ENCODE measurements at places on chromosomes 11 and 22.

GRCh38 chr11:131840545-131840944 lies 470.1 kb downstream of the NTM start:
- no peak for DNase-seq

- no peak for DNase-seq
Observed at GRCh38 chr11:76291576-76292526, 85.5 kb upstream of the WNT11 start.

DNA sequence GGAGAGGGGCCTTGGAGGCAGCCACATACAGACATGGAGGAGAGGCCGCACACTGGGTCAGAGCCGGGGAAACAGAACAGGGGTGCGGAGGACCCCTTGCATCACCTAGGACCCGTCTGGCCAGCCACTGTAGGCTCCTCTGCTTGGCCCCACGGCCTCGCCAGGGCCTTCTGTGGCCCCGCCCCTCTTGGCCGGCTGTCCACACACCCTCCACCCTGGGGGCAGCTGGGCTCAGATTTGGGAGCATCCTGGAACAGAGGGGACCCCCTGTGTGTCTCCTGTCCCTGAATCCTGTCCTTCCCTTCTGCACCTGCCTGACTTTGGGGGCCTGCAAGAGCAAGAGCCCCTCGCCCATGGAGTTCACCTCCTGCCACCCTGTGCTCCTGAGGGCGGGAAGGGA lies 7.9 kb upstream of the TH start:
- no peak for DNase-seq

- DNase-seq = no peak
Observed at GRCh38 chr11:57316017-57316416, 8.7 kb downstream of the TNKS1BP1 start.

DNA sequence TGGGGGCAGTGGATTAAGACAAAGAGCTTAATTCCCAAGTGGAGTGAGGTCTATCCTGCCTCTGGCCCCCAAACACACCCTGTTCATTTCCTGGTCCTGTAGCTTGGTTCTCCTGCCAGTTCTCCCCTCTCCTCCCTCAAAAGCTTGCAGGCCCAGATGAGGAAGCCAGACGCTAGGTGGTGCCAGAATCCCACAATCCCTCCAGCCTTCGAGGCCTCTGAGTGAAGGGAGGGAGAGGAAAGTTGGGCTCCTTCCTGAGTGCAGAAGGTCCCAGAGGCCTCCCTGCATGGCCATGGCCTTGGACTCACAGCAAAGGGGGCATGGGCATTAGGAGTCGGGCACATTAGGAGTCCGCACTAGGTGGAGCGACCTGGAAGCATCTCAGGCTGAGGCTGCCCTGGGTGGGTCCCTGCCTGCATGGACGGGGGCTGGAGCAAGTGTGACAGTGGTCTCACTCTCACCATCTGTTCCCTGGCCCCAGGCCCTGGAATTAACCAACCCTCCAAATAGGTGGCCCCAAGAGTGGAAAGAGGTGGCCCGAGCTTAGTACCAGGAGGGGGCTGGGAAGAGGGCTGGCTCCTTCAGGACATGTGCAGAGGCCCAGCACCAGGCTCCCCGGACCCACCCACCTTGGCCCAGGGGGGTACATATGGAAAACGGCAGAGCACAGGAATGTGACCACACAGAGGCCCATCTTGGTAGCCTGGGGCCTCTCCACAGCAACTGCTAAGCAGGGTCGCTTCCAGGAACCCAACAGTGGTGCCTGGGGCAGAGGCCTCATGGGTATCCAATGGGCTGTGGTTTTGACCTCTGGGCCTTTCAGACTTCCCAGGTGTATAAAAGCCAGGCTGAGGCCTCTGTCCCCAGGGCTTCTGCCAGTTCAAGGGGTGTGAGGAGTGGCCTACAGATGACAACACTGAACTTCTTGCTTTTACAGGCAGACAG lies 5.2 kb downstream of the FXYD2 start:
- peak; percentile 85 for DNase-seq

GRCh38 chr22:42132457-42132856 lies 1.8 kb upstream of the CYP2D6 start:
- no peak for DNase-seq

GRCh38 chr11:24132471-24132870 lies 364.4 kb upstream of the LUZP2 start:
- no peak for DNase-seq

DNA sequence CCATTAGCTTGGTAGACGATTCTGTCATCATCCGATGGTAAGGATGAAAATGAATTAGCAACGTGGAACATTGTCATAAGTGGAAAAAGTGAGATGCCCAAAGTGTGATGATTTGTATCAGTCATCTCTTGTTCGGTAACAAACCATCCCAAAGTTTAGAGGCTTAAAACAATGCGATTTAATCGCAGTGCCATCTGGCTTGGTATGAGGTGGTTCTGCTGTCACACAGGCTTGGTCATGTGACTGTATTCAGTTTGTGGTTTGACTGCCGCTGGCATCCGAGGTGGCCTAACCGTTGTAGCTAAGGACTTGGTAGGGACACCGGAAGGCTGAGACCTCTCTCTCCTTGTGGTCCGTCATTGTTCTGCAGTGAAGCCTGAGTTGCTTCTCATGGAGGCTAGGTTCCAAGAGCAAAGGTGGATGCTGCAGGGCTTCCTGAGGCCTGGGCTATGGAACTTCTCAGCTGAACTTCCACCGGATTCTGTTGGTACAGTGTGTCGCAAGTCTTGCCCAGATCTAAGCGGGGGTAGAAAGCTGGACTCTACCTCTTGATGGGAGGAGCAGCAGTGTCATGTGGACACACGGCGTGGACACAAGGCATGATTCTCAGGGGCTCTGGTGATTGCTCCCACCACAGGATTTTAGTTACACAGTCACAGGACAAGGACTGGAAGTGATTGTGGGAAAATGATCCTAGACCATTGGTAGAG lies 36.3 kb downstream of the BCR start:
- DNase-seq = no peak

GRCh38 chr11:487571-488021 lies 19.4 kb downstream of the RNH1 start:
- no peak for DNase-seq

GRCh38 chr22:42562684-42563083 lies 8.9 kb downstream of the SERHL2 start:
- DNase-seq = no peak

DNA sequence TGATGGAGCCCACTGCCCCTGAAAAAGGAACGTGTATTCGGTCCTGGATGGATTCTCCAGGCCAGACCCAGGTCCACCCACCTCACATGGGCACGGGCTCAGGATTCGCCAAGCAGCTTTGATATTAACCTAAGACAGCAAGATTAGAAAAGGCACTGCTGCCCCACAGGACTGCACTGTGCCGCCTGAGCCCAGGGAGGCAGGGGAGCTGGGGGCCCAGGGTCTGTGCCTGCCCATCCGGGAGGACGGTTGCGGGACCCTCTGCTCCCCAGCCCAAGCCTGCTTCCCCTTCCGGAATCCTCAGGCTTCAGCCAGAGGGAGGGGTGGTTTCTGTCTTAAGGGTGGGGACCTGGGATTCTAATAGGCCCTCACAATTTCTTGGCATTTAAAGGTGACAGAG lies 13.5 kb upstream of the VSIG10L2 start:
- no peak for DNase-seq

DNA sequence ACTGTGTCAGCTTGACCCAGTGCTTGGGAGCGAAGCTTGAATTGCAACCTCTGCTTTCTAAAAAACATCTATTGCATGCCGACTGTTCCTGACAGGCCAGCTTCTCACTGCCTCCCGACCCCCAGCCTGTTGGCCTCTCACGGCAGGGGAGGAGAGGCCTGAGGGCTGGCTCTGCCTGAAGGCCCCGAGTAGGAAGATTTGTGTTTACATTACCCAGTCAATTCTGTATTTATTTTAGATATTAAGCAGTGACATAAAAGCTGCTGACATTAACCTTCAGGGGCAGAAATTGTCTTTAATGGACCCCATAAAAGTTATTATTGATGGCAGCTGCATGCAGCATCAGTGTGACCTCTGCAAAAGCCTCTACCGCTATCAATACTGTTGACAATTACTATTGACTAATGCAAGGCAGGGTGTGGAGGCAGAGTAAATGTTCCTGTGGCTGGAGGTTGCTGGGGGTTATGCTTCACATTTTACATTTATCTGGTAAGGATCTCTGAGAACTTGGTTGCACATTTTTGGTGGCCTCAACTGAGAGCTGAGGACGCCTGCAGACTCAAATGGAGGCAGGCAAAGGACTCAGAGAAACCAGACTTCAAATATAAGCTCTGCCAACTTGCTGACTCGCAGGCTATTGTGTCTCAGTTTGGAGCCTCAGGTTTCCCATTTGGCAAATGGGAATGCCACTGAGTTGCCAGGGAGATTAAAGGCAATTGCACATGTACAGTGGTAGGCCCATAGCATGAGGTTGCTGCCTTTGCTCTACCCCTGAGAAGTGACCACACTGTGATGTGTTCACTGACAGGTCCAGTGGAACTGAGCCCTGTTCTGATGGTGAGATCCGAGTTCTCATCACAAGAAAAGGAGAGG lies 380.5 kb downstream of the TENM4 start:
- DNase-seq = no peak

DNA sequence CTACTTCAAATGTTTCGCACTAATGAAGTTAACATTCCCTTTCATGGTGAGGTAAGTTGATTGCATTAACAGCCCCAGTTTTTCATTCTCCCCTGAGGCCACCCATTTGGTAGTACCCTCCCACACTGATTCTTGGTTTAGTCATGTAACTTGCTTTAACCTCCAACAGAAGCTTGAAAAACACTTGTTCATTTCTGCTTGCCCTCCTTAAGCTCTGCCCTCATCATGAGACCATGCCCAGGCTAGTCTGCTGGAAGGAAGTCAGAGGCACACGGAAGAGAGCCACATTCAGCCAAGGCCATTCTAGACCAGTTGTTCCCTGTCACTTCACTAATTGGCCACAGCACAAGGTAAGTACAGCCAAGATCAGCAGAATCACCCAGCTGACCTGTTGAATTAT lies 50.7 kb upstream of the CD44 start:
- DNase-seq = no peak

DNA sequence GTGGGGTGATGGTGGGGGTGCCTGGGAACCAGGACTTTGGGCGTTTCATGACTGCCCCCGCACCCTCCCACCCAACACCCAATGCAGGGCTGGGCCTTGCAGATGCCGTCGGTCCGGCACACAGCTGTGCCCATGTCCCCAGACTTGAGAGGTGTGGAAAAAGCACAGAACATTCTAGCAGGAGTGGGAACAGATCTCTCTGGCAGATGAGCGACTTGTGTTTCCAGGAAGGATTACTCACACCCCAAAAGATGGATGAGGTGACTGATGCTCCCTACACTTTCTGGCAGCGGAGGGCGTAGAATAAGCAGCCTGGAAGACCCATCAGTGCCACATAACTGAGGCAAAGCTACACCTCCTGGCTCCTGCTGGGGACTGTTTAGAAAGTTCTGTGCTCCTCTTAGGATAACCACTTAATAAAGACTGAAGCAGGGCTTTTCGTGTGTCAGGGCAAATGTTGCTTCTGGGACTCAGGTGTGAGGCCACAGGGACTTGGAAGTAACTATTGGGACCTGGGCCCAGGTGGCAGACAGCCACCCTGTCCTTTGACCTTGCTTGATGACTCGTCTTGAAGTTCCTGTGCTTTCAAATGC lies 24.2 kb downstream of the FBLN1 start:
- no peak for DNase-seq

DNA sequence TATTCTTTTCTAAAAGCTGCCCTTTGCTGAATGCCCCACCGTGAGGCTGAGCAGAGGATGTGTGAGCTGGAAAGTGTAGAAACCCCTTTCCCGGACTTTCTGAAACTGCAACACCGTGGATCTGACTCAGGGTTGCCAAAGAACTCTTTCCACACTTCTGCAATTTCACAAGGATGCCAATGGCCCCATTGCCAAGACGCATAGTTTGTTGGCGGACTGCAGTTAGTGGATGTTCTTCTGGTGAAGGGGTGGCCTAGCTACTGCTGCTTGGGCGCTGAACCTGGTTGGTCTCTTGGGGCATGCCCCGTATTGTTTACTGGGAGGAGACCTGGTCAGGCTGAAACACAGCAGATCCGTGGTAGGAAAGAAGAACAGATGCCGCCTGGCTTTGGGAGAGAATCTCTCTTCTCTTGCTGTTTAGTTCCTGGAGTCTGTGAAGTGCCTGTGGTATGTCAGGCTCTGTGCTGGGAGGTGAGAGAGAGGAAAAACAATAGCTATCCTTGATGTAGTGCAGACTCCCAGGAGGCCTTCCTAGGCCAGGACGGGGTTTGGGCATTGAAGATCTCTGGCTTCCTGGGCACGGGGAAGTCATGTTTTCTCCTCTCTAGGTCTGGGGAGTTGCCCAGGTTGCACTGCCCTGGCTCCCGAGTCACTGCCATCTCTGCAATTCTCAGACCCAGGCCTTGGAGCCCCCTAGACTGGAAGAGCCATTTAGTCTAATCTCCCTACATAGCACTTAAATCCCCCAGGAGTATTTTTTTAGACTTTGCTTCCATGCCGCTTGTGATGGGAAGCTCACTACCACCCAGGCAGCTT lies 26.9 kb downstream of the CD82 start:
- no peak for DNase-seq

DNA sequence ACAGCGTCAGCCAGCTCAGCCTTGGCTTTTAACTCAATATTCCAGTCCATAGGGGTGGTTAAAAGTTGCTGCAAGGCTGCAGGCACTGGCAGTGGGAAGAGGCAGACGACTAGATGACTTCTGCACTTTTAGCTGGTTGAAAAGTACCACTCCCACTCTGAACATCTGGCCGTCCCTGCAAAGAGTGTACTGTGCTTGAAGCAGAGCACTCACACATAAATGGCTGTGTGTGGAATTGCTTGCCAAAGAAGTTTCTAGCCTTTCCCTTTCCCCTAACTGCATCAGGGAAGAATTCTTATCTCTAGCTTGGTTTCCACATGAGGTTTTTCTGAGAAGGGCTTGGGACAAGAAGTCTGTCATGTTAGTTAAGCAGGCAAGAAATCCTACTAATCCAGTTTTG lies 5.1 kb upstream of the PHLDB1 start:
- no peak for DNase-seq

DNA sequence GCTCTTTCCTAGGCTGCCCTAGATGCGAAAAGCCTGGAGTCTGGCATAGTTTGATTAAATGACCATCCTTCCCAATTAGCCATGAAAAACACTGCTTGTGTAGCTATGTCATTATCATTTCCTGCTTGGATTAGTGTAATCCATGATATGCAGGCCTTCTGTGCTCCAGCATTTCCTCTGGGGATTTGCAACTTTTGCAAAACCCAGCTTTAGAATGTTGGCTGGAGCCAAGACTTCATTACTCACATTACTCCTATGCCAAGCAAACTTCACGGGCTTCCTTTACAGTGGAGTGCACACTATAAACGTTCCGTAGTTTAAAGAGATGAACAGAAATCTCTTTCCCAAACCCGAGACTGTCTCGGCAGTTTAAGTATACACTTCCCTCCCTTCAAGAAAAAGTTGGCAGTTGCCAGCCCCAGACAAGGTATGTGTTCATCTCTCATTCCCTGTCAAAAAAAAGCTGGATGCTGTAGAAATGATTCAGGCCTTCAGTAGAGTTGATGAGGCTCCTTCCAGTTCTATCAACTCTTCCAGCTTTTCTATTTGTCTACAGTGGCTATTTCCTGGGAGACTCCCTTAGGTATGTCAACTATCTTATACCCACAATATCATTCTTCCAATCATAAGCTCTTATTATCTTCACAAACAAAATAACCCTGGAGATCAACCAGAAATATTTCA lies 180.0 kb downstream of the MAML2 start:
- peak; percentile 100 for DNase-seq

GRCh38 chr11:11481371-11481770 lies 128.3 kb upstream of the CSNK2A3 start:
- DNase-seq = peak; percentile 4
